H9 (cell line): ENCODE measurements at places on chromosomes 4 and X. TPM values are rescaled to one million over a fixed set of nuclear protein-coding genes. Genes with fewer than 3 reads are reported as not detected.

MAGEB2 gene
- total RNA-seq, result 0.13 and 0.18 TPM in 2 replicates

ARHGAP36 gene
- 0.13 and 0.37 TPM in 2 replicates for total RNA-seq

YY2 gene
- 1.8 TPM in 2 replicates for total RNA-seq

OPHN1 gene
- total RNA-seq, result 1.0 and 1.5 TPM in 2 replicates

MRFAP1 gene
- total RNA-seq, result 328 and 329 TPM in 2 replicates

TRIML1 gene
- total RNA-seq, result not detected in 2 replicates

IQSEC2 gene
- total RNA-seq, result 7.0 and 8.4 TPM in 2 replicates

HTRA3 gene
- 2.9 and 3.0 TPM in 2 replicates for total RNA-seq

HAND2 gene
- total RNA-seq, result not detected in 2 replicates

GNRHR gene
- total RNA-seq, result not detected in 2 replicates

RPA4 gene
- total RNA-seq, result 0.83 and 1.0 TPM in 2 replicates

CNKSR2 gene
- total RNA-seq, result 38.0 and 52.9 TPM in 2 replicates

NIPAL1 gene
- total RNA-seq, result 13.1 and 16.9 TPM in 2 replicates

SMAD1 gene
- total RNA-seq, result 21.1 and 24.8 TPM in 2 replicates

EPGN gene
- total RNA-seq, result not detected in 2 replicates

NSUN7 gene
- total RNA-seq, result 15.6 and 15.9 TPM in 2 replicates

HHIP gene
- total RNA-seq, result 2.7 and 3.8 TPM in 2 replicates

FAM9B gene
- total RNA-seq, result not detected in 2 replicates

FRYL gene
- 25.8 and 31.5 TPM in 2 replicates for total RNA-seq

BCORL1 gene
- 6.1 TPM in 2 replicates for total RNA-seq

SCD5 gene
- total RNA-seq, result 0.68 and 0.86 TPM in 2 replicates

HSFX3 gene
- total RNA-seq, result not detected in 2 replicates

CLNK gene
- not detected in 2 replicates for total RNA-seq

PRDM8 gene
- not detected in 2 replicates for total RNA-seq

HMGN5 gene
- 11.4 and 13.0 TPM in 2 replicates for total RNA-seq

DCAF16 gene
- total RNA-seq, result 46.2 and 51.1 TPM in 2 replicates

EVC2 gene
- 7.1 and 7.8 TPM in 2 replicates for total RNA-seq

CYTL1 gene
- 1.4 and 1.7 TPM in 2 replicates for total RNA-seq

NEIL3 gene
- 6.3 and 8.3 TPM in 2 replicates for total RNA-seq

ITGB1BP2 gene
- total RNA-seq, result 3.7 and 5.0 TPM in 2 replicates

TEX13C gene
- total RNA-seq, result 0.24 and 0.26 TPM in 2 replicates

DRP2 gene
- total RNA-seq, result 0.04 TPM in 2 replicates

N4BP2 gene
- total RNA-seq, result 35.0 and 36.4 TPM in 2 replicates

SORBS2 gene
- 8.8 and 9.7 TPM in 2 replicates for total RNA-seq

CYP4V2 gene
- 1.0 and 1.6 TPM in 2 replicates for total RNA-seq

CRMP1 gene
- 71.6 and 73.1 TPM in 2 replicates for total RNA-seq

PTCHD1 gene
- 1.4 and 2.3 TPM in 2 replicates for total RNA-seq

IL21 gene
- not detected in 2 replicates for total RNA-seq

H2BW2 gene
- not detected in 2 replicates for total RNA-seq
